ENCODE measurements at places on chromosomes 3 and 15.

DNA sequence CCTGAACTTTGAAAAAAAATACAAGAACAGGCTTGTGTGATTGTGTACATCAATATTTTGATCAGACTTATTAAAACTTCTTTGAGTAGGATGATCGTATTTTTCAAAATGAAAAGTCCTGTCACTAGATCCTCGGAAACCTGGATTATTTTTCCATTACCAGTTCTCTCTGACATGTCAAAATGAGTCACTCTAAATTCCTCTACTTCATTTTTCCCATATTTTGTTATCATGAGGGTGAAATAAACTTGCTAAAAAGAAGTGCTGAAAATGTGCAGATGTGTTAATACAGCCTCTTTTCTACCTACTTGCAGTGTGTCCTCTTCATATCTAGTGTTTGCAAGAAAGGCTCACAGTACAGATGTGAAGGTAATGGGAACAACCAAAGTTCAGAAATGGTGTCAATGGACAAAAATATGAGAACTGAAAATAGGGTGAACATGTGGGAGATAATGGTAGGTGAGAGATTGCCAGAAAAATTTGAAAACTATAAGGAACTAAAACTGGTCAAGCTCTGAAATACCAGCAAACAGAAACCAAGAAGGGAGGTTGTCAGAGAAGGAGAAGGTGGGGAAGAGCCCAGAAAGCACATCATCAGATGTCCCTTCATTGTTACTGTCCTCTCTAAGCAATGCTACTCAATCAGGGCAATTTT, 108.2 kb downstream of the EOMES start:
- no peak for DNase-seq

DNA sequence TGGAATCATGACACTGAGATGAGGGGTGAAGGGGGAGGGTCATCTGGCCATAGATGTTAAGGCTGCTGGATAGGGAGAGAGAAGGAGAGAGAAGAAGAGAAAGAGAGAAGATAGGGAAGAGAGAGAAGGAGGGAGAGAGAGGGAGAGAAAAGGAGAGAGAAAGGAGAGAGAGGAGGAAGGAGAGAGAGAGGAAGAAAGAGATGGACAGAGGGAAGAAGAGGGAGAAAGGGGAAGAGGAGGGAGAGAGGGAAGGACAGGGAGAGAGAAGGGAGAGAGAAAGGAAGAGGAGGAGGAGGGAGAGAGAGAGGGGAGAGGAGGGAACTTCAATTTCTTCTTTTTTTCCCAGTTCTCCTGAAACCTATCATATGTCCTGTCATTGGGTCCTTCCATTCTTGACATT, 15.1 kb upstream of the RBP1 start:
- no peak for DNase-seq

- no peak for DNase-seq
Observed at GRCh38 chr3:52730681-52731080, 24.8 kb downstream of the SPCS1 start.

- no peak for DNase-seq
Observed at GRCh38 chr15:84908564-84908963, 24.1 kb downstream of the SLC28A1 start.

- DNase-seq: no peak
Observed at GRCh38 chr3:137205394-137206045, 247.7 kb downstream of the IL20RB start.

GRCh38 chr3:42526616-42527367, 24.3 kb downstream of the VIPR1 start:
- no peak for DNase-seq

- DNase-seq: no peak
Observed at GRCh38 chr3:117818592-117818991, 1109.0 kb downstream of the TUSC7 start.

GRCh38 chr15:28887339-28888174, 1.8 kb downstream of the APBA2 start:
- peak; percentile 41 for DNase-seq

DNA sequence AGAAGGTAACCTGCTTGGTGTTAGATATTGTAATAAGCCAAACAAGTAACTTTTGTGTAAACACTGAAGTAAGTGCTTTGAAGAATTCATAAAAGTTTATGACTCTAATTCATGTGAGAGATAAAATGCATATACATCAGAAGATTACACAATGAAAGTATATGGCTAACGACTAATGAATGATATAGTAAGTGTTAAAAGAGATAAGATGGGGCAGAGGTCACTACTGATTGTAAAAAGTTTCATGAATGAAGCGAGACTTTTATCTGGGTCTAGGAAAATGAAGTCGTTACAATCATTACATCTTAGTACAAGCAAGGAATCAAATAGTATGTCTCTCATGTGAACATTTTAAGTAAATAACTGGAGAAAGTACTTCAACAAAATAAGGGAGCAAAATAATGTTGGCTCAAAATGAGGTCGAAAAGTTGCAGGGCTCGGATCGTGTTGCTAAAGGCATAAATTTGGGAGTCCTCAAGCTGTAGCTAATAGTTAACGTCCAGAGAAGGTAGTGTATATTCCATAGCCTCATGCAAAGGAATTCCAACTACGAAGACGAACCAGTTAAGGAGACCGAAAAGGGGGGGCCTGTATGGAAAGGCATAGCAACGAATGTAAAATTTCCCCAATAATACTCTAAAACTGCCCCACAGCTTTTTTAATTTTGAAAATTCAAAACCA, 984 bp upstream of the DUT start:
- DNase-seq: no peak

DNA sequence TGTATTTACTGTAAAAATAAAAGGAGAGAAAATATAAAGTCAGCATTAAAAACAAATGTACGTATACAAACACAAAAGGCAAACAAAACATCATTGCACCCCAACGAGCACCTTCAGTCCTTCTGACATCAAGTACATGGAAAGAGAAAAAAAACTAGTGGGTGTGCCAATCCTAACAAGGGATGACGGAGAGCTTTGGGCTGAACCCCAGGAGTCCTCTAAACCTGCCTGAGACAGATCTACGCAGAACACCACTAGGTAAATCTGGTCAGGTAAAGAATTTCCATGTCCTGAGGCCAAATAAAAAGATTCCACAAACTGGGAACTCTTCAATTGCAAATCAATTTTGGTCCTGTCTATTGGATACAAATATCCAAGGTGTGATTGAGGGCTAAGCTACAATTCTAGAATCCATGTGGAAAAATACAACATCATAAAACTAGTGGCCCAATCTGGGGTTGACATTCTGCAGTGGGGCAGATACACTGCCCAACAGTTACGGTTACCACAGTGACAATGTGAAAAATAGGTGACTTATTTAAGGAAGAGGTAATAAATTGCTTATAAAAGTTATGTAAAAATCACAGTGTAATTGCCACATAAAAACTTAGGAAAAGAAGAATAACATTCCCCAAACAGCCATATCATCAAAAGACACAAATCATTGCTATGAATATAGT, 14.2 kb downstream of the IFT80 start:
- DNase-seq: no peak

DNA sequence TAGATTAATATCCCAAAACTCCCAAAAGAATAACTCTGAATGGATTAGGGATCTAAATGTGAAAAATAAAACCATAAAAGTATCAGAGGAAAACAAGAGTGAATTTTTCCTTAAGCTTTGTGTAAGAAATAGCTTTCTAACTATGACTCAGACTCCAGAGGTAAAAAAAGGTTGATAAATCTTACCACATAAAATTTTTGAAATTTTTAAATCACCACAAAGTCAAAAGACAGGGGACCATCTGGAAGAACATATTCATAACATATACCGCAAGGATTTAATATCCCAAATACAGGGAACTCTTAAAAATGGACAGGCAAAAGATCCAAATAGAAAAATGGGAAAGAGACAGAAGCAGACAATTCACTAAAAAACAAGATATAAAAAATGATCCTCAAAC, 145.0 kb downstream of the ARNT2 start:
- DNase-seq: no peak

- DNase-seq: no peak
Observed at GRCh38 chr3:141127344-141128125, 76.4 kb downstream of the SPSB4 start.

- DNase-seq: no peak
Observed at GRCh38 chr3:53544357-53544756, 49.9 kb downstream of the CACNA1D start.

GRCh38 chr3:143330296-143330868, 210.8 kb downstream of the CHST2 start:
- DNase-seq: no peak

DNA sequence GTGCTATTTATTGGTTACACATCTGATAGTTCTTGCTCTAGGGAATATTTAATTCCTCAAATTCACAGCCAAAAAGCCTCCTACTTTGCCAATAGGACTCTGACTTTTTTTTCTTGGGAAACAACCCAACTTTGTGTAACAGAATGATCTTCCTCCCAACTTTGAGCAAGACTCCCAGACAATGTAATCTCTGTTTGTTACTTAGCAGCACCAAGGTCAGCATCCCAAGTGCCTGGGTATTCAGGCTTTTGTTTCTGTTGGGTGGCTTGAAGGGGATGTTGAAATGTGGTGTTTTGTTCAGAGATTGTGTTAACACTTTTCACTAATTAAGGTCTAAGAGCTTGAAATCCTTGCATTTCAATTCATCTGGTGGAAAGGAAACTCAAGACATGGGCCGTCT, 115.8 kb downstream of the ADAMTS9 start:
- DNase-seq: no peak

- peak; percentile 76 for DNase-seq
Observed at GRCh38 chr15:74787251-74788041, 5.6 kb downstream of the CSK start.
